Natural killer cell (primary cell): ENCODE measurements at places on chromosomes 3 and 15.

DNA sequence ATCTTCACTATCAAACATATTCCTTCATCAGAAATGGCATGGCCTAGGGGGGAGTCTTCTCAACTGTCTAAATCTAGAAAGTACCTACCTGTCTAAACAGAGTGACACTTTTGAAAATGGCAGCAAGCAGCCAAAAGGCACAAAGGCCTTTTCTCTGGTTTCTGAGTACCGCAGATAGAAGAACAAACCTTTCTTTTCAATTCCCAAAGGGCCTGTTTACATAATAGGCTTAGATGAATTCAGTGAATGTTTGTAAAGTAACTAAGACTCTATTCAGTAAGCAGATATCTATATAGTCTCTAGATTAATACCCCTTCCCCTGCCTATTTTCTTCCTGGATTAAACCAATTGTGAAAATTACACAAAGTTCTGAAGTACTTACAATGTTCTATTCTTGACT lies 7.1 kb downstream of the MYEF2 start:
- no peaks in the 10 kb centered on the region for H3K36me3 ChIP-seq
- H3K4me3 ChIP-seq, result no peak overlapping the region
- H3K27me3 ChIP-seq, result no peaks in the 10 kb centered on the region

DNA sequence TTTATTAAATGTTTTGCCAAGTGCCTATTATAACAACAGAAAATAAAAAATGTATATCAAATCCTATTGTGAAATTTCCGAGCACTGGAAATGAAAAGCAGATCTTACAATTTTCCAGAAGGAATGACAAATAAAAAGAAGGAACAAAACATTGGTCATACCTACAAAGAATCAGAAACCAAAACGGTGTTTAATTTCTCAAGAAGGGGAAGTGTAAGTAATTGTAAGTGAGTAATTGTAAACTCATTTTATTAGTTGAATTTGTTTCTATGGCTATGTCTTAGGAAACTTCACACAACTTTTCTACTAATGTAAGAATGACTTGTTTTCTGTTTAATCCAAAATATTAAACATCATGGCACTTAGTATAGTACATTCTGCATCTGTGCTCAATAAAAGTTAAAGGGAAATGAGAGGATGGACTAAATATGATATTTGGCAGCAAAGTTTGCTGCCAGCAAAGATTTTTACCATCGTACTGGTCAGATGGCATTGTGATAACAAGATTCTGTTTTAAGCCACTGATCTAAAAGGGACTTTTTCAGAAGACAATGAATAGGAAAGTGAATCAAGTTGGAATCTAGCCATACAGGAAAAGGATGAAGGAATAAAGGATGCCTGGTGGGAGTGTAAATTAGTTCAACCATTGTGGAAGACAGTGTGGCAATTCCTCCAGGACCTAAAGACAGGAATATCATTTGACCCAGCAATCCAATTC lies 232.4 kb downstream of the NFKBIZ start:
- H3K27me3 ChIP-seq, result no peaks in the 10 kb centered on the region
- no peak overlapping the region for H3K27ac ChIP-seq
- H3K36me3 ChIP-seq, result no peaks in the 10 kb centered on the region
- H3K4me3 ChIP-seq, result no peak overlapping the region

- no peak for DNase-seq
- H3K4me3 ChIP-seq, result no peak overlapping the region
- H3K4me1 ChIP-seq, result peaks cover 2% of the 10 kb centered on the region
- H3K36me3 ChIP-seq, result no peaks in the 10 kb centered on the region
- no peaks in the 10 kb centered on the region for H3K27me3 ChIP-seq
Observed at GRCh38 chr3:170372190-170372879, 14.8 kb downstream of the SKIL start.

GRCh38 chr3:149612456-149612855 lies 45.4 kb downstream of the WWTR1 start:
- DNase-seq, result no peak
- no peaks in the 10 kb centered on the region for H3K27me3 ChIP-seq
- no peaks in the 10 kb centered on the region for H3K36me3 ChIP-seq
- H3K27ac ChIP-seq, result no peak overlapping the region

DNA sequence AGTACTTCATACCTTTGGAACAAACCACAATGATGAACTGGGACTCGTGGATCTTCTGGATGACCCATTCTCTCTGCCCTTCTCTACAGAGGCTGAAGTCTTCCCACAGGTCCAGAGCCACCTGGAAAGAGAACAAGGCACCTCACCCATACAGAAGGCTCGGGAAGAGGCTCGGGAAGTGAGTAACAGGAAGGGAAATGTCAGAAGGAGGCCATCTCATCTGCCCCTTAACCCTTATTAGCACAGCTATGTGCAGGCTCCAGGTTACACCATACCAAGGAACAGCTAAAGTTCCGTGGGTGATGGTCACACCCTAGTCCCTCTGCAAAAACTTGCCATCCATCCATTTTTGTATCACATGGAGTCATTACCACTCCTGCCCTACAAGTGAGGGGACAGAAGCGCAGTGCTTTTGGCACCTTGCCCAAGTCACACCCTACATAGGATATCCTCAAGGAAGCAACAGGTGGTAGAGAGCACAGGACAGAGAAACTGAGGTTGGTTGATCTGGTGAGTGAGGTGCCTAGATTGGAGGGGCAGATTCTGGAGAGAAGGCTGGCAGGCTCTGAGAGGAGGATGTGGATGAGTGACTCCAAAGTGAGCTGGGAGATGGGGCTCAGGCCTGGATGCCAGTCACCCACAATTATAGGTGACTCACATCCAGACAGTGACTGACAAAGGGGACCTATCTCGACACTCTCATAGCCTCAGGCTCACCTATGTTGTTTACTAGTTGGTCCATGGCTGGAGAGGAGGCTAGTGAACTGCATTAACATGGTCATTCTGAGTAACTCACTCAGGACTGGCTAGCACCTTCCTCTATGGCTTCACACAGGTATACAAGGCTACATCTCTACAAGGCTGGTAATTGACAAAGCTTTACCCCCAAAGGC lies 38.2 kb downstream of the SPATA12 start:
- no peaks in the 10 kb centered on the region for H3K27me3 ChIP-seq
- H3K4me1 ChIP-seq, result no peaks in the 10 kb centered on the region

DNA sequence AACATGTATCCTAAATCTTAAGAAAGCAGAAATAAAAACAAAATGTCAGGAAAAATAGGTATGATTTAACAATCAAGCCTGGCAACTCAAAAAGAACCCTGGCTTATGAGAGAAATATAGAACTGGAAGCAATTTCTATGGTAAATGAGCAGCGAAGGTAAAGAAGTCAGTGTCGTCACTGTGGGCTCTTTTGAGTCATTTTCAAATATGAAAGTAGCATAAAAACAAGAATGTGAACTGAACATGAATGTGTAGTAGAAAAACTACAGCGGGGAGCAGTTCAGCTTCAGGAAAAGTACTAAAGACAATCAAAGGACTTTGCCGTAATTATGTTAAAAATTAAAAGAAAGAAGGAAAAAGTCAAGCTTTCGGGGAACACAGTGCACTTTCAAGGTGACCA lies 17.5 kb downstream of the LSG1 start:
- no peaks in the 10 kb centered on the region for H3K4me1 ChIP-seq
- no peak overlapping the region for H3K27ac ChIP-seq
- no peak for DNase-seq
- no peaks in the 10 kb centered on the region for H3K27me3 ChIP-seq
- no peak overlapping the region for H3K4me3 ChIP-seq

DNA sequence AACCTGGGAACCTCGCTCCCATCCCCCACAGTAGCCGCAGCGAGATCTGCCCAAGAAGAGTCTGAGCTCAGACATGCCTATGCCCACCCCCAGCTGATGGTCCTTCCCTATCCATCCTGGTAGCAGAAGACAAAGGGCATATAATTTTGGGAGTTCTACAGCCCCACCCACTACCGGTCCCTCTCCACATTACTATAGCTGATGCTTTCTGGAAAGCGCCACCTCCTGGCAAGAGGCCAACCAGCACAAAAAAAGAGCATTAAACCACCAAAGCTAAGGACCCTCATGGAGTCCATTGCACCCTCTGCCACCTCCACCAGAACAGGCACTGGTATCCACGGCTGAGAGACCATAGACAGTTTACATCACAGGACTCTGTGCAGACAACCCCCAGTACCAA lies 168.4 kb downstream of the MEGF11 start:
- no peaks in the 10 kb centered on the region for H3K36me3 ChIP-seq
- no peaks in the 10 kb centered on the region for H3K4me1 ChIP-seq
- no peak for DNase-seq
- no peaks in the 10 kb centered on the region for H3K27me3 ChIP-seq
- no peak overlapping the region for H3K4me3 ChIP-seq
